ENCODE measurements at places on chromosomes 7 and 10.
A peak's percentile ranks its signal among the peaks of the same experiment; 100 is the strongest.

- no peak for DNase-seq
Observed at GRCh38 chr10:24462291-24462813, 253.4 kb downstream of the KIAA1217 start.

GRCh38 chr7:106196460-106197021, 84.4 kb upstream of the SYPL1 start:
- DNase-seq = no peak

GRCh38 chr7:155963356-155963755, 151.1 kb upstream of the SHH start:
- DNase-seq = no peak

DNA sequence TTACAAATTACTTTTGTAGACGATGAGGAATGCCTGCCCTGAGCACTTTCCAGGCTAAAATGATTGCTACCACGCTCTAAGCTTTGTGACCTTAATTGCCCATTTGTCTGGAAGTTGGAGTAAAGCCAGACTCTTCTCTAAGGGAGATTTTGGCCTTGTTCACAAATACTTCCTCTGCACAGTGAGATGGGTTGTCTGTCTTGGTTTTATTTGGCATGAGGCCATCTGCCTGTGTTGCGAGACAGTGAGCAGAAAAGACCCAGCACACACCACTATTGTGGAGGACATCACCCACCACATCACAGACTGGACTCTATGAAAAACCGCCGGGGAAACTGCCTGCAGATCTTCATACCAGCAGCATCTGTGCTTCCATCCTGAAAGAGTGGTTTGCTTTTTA, 138.4 kb downstream of the BICC1 start:
- DNase-seq = no peak

- DNase-seq = no peak
Observed at GRCh38 chr7:105992905-105993304, 29.8 kb downstream of the CDHR3 start.

DNA sequence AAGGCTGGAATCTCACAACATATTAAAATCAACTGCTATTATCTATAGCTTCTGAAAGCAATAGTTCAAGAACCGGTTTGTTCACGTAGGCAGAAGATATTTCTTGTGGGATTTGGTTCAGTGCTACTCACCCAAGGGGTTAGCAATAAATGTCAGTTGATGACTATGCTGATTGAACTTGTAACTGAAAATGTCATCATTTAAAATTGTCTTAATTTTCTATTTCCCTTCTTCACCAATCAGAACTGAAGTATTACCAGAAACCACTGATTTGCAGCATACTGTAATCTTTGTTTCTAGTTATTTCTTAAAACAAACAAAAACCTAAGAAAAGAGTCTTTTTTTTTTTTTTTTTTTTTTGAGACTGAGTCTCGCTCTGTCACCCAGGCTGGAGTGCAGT, 46.1 kb downstream of the CPEB3 start:
- DNase-seq = no peak

DNA sequence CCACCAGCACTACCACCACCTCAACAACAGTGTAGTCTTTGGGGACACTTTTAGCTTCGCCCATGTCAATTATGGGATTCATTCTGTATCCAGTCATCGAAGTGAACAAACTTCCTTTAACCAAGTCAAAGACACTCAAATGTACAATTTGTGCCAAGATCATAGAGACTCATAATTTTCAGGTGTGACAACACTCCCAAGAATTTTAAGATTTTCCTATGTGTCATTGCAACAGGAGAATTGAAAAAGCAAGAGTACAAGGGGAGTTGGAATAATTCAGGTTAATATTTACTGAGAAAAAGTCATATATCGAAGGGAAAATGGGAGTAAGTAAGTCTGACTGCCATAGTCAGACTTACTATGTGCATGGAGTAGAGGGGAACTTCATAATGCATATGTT, 26.2 kb downstream of the PON1 start:
- DNase-seq = no peak

GRCh38 chr7:70028620-70029019, 430.3 kb downstream of the AUTS2 start:
- DNase-seq = no peak

DNA sequence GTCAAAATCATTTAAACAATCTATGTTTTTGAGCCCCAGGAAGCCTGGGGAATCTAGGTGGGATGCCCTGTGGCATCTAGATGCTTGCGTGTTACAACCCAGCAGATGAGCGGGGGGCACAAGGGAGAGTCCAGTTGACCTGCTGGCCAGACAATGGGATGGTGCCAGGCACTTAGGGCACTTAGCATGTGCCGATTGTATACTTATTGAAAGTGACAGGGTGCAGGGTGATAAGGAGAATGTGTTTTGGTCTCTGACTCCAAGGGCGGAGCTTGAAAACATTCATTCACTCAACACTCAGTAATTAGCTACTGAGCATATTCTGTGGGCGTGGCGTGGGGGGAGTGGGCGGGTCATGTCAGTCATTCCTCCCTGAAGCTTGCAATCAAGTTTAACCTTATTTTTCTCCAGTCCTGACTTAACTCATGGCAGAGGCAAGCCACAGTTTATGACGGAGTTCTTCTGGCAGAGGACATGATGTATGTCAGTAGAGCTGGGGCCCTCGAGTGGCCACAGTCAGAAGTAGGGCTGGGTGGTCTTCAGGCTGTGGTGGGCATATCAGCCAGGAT, 115.1 kb downstream of the PRKCQ start:
- DNase-seq = no peak

DNA sequence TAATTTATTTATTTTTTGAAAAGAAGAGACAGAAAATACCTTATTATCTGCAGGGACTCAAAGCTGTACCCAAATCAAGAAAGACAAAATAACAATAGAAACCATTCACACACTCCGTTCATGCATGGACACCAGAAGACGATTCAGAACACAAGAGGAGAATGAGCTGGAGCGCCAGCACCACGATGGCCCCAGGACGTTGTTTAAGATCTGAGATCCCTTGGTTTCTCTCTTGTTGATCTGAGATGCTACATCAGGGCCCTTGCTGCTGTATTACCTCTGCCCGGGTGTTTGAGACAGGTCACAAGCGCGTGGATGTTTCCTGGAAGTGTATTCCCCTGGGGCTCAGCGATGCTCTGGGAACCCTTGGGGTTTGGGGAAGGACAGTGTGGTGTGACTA, 46.8 kb downstream of the CHST3 start:
- no peak for DNase-seq

- DNase-seq = peak; percentile 55
Observed at GRCh38 chr10:110870823-110871297, 868 bp upstream of the PDCD4 start.

DNA sequence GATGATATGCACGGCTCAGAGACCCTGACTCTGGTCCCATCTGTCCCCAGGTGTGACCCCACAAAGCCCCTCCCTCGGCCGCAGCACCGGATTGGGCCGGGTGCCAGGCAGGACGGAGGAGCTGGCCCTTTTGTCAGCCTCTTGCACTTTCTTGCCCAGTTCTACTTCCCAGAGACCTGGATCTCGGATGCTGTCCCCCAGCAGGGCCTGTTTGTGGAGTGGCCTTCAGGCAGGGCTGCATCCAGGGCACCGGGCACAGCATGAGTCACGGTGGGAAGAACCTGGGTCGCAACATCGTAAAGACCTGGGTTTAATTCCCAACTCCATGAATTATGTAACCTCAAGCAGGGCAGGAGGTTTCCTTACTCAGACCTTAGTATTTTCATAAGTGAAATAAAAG, 158.4 kb upstream of the SH2B2 start:
- no peak for DNase-seq

DNA sequence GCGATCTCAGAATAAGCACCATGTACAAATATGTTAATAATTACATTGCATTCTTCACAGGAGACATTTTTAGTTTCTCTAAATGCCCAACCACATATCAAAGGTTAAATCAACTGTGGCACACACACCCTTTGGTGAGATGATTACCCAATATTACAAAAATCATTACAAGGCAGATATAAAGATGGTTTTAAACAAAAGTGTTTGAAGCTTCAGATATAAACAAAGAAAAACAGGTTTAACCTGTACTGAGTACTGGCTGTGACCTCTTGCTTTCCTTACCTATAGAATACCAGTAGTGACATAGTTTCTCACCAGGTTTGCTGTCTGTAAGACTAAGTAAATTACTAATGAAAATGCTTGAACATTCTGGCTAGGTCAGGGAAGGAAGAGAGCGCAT, 360.0 kb upstream of the IGFBP3 start:
- DNase-seq = peak; percentile 64

- no peak for DNase-seq
Observed at GRCh38 chr10:44926751-44927351, 15.7 kb downstream of the TMEM72 start.

DNA sequence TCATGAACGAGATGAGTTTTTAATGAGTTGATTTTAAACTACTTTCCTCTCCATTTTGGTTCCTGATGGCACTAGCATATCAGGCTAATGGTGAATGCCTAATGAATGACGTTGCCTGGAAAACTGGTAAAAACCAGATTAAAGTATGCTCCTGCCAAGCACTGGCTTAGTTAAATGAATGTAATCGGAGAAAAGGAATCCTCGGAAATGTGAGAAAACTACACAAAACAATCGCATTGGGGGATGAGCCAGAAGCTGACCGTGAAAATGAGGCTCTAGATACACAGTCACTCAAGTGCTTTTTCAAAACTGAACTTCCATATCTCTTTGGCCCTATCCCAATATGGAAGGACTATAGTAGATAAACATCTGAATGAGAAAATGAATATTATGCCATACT, 153.8 kb upstream of the COL1A2 start:
- no peak for DNase-seq

DNA sequence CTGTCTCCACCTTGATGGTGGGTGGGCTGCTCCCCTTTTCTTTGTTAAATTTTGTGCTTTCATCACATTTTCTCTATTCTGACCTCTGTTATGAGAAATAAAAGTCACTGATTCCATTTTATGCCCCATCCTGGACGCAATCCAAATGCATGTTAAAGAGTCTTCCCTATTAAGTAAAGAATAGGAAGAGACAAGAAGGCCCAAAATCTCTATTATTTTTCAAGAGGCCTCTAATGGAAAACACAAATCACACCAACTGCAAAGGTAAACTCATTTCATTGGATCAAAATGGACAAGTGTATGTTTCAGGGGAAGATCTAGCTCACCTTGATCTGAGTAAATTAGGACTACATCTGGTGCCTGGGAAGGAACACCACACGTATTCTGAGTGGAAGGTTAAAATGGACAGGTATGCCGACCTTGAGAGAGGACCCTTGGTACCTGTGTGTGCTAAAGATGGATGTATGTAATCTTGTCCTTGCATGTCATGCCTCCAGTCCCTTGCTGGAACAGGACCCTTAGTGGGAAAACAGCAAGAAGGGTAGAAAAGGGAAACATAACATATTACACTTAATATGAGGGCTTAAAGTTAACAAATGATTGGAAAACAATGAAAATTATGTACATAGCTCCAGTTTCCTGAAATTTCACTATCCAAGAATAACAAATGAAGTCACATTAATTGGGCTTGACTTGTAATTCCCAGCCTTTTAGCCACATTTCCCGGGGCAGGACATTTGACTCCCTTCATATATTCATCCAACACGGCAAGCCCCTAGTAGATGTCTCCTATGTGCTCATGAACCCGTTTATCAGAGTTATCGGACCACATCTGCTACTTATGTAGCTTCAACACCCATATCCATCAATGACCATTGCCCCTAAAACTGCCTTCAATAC, 7.6 kb downstream of the IFIT2 start:
- DNase-seq = no peak

- no peak for DNase-seq
Observed at GRCh38 chr7:130350945-130351790, 6.6 kb downstream of the CPA5 start.

- DNase-seq = no peak
Observed at GRCh38 chr7:64874562-64875250, 28.4 kb upstream of the ZNF273 start.

DNA sequence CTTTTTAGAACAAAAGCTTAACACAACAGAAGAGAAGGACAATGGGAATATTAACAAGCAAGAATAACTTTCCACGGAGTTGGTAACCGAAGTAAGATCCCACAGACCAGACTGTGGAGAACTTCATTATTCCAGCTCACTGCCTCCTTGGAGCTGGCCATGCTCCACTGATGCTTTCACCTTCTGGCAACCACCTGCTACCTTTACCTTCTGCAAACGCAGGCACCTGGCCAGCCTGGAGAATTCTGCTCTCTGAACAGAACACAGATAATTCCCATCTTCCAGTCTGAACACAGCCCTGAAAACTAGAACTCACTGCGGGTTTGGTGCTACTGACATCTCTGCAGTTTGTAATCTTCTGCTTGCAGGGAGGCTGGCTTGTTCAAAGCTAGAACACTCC, 66.5 kb downstream of the JAZF1 start:
- DNase-seq = no peak

- no peak for DNase-seq
Observed at GRCh38 chr10:78319371-78319770, 285.7 kb downstream of the RPS24 start.

DNA sequence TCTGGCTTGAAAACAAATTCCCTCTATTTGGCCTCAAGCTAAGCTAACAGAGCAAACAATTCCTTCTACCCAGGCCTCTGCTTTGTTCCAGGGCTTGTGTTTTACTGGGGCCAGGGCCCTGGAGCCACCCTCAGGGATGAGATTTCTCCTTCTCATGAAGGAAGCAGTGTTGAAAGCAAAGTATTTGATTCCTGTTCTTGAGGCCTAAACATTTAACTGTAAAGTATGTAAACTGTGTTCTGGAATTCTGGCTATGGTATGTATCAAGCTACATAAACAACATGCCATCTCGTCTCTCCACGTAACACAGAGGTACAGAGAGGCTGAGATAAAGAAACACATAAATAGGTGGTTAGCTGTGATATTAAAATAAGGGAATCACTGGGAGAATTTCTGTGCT, 81.8 kb downstream of the HERPUD2 start:
- DNase-seq = no peak

DNA sequence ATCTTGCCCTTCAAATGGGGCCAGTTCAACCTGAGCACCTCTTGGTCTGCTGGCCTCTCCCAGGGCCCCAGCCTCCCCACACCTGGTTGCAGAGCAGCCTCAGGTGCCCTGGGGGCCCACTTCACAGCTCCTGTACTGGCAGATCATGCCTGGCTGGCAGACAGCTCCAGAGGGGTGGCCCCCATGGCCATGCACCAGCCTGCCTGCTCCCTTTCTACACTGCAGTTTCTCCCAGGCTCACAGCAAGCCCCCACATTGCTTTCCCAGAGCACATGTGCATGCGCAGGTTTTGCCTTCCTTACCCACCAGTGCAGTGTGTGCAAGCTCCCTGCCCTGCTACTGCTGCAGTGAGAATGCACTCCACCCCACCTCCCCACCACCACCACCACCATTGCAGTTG, 9.8 kb upstream of the MIOS start:
- no peak for DNase-seq
